ENCODE measurements at places on chromosomes 2 and 18.

- DNase-seq = no peak
Measured at GRCh38 chr18:70454704-70455322, 166.0 kb downstream of the SOCS6 start.

- no peak for DNase-seq
Measured at GRCh38 chr2:111898703-111899514, 502 bp downstream of the MERTK start.

- no peak for DNase-seq
Measured at GRCh38 chr2:207409517-207409916, 120.2 kb upstream of the CREB1 start.

GRCh38 chr2:177430411-177430810, 37.8 kb downstream of the AGPS start:
- no peak for DNase-seq

DNA sequence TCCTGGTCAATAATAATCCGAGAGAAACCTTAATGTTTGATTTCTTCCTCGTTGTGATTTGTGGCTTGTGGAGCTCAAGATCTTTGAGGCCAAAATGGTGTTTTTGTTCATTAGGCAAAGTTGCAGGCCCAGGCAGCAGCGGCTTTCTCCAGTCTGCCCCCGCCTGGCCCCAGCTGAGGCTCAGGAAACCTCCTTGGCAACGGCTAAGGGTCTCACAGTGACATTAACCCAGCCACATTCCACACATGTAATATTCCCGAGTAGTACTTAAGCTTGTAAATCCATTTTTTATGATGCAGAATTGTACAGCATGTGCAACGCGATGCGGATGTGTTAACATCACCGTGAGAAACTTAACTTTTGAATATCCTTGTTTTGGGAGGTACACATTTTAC, 200.1 kb downstream of the BCL11A start:
- DNase-seq = no peak

- DNase-seq = no peak
Measured at GRCh38 chr2:216486708-216487107, 11.9 kb upstream of the RPL37A start.

GRCh38 chr2:151275291-151275690, 13.6 kb upstream of the RBM43 start:
- DNase-seq = no peak

GRCh38 chr2:86453836-86454235, 12.7 kb downstream of the KDM3A start:
- DNase-seq = no peak

- DNase-seq = no peak
Measured at GRCh38 chr18:54957296-54957832, 1.9 kb downstream of the CCDC68 start.

- no peak for DNase-seq
Measured at GRCh38 chr2:54471221-54471711, 15.1 kb downstream of the SPTBN1 start.

DNA sequence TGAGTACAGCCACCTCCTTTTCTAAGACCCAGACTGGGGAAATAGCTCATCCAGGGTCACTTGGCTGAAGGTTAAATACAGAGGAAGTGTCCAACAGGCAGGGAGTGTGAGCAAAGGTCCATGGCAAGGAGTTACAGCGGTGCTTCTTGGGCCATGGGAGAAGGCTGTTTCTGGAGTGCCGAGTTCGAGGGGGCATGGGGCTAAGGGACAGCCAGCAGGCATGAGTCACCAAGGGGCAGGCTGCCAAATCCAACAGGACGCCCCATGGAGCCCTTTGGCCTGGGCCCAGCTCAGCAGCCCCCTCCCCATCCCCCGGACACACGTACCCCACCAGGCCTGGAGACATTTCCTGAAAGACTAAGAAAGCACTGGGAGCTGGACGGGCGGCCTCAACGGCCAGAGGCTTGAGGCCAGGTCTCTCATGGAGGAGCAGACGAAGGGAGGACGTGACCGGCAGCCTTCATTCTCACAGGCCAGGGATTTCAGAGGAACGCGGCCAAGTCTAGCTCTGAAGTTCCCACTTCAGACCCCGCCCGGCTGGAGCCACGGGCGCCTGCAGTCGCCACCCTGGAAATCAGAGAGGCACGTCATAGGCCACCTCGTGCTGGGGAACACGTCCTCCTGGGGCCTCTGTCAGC, 160.4 kb downstream of the SMAD7 start:
- DNase-seq = no peak

DNA sequence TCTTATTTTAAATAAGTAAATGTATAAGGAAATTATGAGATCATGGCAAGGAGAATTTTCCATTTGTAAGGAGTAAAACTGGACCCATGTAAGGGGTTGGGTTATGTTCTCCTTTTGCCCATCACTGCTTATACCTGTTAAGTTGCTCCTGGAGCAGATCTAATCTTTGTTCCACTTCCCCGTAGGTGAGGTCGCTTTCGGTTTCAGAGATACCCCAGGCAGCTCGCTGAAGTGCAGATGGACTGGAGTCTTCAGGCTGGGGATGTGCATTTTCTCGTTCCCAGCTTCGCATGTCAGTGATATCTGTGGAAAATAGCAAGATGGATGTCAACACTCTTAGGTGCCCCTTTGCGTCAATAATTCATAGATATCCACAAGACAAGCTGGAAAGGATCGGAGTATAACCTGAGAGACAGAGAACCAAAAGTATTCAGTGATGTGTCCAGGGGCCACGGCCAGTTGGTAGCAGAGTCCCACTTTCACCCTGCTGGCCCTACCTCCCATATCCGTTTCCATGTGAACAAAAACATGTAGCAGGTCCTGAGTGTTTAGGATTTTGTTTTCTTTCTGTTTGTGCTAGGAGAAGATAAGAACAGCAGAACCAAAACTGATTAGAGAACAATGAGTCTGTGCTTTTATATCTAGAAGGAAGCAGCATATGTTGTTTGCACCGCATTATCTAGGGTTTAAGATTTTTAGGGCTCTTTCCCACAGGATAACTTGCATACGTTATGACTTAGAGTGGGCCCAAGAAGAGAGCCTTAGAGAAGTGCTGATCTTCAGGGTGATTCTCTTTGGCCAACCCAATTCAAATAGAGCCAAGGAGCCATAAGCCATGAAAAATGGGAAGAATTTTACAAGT, 36.0 kb downstream of the GCA start:
- DNase-seq = no peak

GRCh38 chr2:728165-728564, 51.0 kb upstream of the TMEM18 start:
- DNase-seq = no peak

GRCh38 chr18:13243363-13243762, 24.8 kb downstream of the LDLRAD4 start:
- no peak for DNase-seq

- no peak for DNase-seq
Measured at GRCh38 chr2:68784915-68785314, 50.3 kb downstream of the ARHGAP25 start.

GRCh38 chr2:146270618-146271017, 1574.2 kb upstream of the ACVR2A start:
- no peak for DNase-seq

DNA sequence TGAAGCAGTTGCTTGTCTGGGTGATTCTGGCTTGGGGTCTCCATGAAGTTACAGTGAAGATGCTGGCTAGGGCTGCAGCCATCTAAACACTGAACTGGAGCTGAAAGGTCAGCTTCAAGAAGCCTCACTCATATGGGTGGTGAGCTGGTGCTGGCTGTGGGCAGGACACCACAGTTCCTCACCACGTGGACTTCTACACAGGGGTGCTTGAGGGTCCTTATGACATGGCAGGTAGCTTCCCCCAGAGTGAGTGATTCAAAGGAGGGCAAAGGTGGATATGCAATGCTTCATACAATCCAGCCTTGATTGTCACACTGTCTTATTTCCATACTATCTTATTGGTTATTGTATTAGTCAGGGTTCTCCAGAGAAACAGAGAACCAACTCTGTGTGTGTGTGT, 6.0 kb downstream of the CD302 start:
- DNase-seq = no peak

DNA sequence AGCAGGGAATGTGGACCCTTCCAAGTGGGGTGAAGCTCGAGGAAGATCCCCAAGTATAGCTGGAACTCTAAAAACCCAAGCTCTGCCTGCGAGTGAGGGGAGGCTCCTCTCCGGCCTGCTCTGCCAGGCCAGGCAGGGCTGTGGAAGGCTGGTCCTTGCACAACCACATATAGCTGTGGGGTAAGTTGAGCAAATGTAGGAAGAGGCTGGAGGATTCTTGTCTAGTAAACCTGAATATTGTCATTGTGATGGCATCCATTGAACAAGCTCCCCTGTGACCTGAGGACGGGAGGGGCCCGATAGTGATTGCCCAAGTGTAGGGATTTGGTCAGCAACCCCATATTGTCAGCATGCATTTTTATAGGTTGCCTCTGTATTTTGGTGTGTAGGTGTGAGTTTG, 103.0 kb downstream of the ACKR3 start:
- DNase-seq = no peak

GRCh38 chr2:238496756-238497609, 70.3 kb downstream of the ASB1 start:
- no peak for DNase-seq

DNA sequence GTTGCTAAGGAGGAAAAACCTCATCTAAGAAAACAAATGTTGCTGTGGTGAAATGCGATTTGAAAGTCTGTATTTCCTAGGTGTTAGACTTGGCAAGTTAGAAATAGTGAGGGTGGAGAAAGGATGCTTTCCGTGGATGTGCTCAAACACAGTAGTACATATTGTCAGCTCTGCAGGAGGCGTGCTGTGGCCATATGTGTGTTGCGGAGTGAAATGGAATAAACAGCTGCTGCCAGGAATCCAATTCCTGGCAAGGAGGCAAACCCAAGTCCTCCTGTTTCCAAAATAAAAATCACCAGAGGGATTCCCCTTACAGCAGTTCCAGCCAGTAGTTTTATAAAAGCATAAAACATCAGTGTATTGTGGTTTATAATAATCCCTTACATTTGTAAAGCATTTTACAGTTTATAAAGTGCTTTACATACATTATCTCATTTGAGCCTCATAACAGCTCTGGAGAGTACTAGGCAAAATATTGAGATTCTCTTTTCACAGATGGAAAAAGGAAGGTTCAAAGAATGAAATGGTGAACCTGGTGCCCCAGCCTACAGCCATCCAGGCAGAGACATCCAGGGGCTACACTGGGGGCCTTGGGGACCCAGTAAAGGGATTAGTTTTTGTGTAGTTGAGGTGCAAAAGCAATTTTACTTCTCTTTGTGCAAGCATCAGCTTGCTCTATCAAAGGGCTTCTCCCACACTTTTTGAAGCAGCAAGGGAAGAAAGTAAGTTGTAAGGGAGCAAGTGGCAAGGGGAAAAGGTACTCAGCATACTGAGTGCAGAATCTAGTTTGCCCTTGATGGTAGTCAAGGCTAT, 206.0 kb downstream of the AGPS start:
- DNase-seq = no peak

- no peak for DNase-seq
Measured at GRCh38 chr18:54359233-54359632, 1.5 kb downstream of the C18orf54 start.

DNA sequence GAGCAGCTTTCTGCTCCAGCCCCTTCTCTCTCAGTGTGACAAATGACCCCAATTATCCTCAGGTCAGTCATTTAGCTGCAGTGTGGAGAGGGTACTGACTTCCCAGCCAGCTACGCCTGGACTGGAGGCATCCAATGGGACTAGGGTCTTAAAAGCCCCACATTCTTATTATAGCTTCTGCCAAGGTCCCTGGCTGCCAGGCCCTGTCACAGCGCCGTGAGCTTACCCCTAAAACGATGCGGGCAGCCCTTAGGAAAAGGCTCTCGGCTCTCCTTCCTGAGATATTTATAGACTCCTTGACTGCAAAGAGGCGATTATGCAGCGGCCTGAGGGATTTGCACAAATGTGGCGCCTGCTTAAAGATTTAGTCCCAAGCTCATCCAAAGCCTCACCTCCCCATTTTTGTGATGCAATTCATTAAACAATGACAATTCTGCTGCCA, 69.2 kb upstream of the EDAR start:
- DNase-seq = no peak

DNA sequence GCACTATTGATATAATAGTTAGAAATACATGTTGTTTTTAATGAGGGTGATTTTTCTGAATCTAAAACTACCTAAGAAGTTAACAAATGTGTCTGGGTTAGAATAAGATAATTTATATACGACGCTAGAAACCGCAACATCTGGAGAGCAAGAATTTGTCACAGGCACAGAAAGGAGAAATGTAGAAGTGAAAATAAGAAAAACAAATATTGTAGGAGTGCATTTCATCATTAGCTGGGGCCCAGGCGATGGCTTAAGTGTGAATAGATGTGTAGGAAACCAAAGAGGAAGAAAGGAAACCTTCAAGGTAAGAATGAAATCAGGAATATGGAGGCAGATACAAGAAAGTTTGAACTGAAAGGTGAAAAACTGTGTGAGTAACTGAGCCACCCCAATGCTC, 90.3 kb downstream of the LRP2 start:
- no peak for DNase-seq

- DNase-seq = no peak
Measured at GRCh38 chr2:3316456-3317276, 61.0 kb downstream of the EIPR1 start.

- DNase-seq = no peak
Measured at GRCh38 chr2:43327119-43327518, 100.7 kb upstream of the ZFP36L2 start.

DNA sequence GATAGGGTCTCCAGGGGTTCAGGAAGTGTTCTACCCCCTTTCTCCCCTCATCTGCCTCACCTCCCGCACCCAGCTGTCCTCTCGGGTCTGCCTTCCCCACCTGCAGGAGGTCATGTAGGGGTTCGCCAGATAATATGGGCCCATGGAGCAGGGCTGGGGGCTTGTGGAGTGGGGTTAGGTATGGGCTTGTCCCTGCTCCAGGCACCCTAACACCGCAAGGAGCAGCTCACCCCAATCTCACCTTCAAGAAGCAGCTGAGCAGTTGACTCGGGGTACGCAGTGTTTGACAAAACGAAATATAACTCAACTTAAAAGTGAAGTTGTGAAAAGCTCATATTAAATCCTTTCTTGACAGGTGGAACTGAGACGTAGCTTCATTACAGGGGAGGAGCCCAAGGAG, 99.6 kb downstream of the CTIF start:
- DNase-seq = no peak

DNA sequence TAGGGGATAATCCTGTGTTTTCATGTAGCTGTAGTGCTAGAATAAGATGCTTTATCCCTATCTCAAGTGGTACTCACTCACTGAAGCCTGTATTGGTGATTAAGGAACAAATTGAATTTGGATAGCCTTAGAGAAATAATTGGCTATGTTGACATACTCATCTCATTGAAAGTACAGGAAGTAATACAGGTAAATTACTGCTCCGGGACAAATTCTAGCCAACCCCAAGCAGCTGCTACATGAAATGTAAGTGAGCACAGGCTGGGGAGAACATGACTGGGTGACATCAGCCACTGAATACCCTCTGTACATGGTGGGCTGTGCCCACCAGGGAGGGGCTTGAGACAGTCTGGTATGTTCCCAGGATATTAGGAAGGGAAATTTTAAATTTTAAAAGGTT, 188.4 kb upstream of the RASGRP3 start:
- DNase-seq = no peak

GRCh38 chr18:12278741-12279682, 24.9 kb downstream of the CIDEA start:
- DNase-seq = no peak

- no peak for DNase-seq
Measured at GRCh38 chr2:10287761-10288160, 14.9 kb upstream of the HPCAL1 start.

- no peak for DNase-seq
Measured at GRCh38 chr2:238130696-238131628, 7.5 kb upstream of the KLHL30 start.

All from activated naive CD4-positive, alpha-beta T cell (primary cell).